Left lung (tissue), 14 donors: ENCODE measurements at places on chromosomes 16 and 17. TPM values are rescaled to one million over a fixed set of nuclear protein-coding genes. Genes with fewer than 3 reads are reported as not detected.

DNA sequence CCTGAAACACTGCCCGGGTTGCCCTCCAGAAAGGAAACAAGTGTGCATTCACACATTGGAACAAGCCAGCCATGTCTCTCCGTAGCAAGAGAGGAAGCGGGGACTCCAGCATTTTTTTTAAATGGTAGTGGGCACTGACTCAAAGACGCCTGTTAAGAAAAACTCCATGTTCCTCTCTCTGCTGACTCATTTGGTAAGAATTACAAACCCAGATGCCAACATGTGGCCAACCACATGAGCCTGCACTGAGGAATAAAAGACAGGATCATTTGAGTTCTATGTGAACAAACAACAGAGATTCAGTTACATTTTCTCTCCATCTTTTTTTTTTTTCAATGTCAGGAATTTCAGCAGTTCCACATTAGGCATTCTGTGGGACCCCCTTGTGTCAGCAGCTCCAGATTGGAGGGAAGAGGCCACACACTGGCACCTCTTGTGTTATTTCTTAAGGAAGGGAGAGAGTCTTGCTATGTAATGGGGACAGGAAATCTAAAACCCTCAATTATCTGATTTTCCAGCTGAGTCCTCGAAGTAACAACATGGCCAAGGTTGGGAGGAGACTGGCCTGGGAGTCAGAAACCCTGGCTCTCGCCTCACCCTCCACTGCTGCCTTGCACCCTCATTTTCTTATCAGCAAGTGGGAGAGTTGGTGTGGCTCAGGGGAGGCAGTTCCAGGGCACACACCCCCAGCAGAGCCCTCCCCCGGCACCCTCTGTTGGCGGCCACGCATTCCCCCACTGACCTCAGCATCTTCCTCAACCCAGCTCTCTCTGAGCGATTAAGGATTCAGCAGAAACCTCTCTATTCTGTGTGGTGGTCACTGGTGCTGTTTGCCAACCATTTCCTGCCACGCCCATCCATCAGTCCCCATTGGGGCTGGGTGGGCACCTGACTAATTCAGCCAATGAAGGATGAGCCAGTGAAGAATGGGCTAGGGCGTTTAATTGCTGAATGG, 173.0 kb downstream of the FOXL1 start:
- H3K36me3 ChIP-seq: no peaks in the 10 kb centered on the region
- no peak overlapping the region for H3K27ac ChIP-seq
- no peaks in the 10 kb centered on the region for H3K27me3 ChIP-seq
- no peaks in the 10 kb centered on the region for H3K4me1 ChIP-seq
- DNase-seq: no peak

GRCh38 chr17:9148905-9149525, 127.7 kb downstream of the NTN1 start:
- no peaks in the 10 kb centered on the region for H3K36me3 ChIP-seq
- no peak overlapping the region for H3K4me3 ChIP-seq
- H3K27me3 ChIP-seq: peaks cover 57% of the 10 kb centered on the region
- no peak overlapping the region for H3K27ac ChIP-seq

GRCh38 chr17:49436174-49436573, 21.5 kb upstream of the PHB1 start:
- no peak overlapping the region for H3K4me3 ChIP-seq
- no peaks in the 10 kb centered on the region for H3K36me3 ChIP-seq
- H3K4me1 ChIP-seq: no peaks in the 10 kb centered on the region
- DNase-seq: no peak
- no peak overlapping the region for H3K27ac ChIP-seq

DNA sequence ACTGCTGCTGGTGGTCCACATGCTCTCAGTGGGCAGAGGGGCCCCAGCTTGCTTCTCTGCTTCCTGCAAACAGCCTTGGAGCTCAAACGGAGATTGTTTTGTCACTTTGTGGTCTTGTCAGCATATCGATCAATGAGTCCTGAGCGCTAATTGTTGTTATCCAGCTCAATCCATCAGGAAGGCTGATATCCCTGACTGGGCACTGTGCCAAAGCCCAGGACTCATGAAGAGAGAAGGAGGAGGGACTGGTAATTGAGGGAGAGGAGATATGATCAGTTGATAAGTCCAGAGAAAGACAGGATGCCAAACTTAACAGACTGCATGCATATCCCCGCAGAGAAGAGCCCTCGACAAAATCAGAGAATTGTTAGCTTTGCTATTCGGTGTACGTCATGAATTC, 58.6 kb upstream of the DNAH9 start:
- H3K27ac ChIP-seq: no peak overlapping the region
- H3K4me3 ChIP-seq: no peak overlapping the region
- no peaks in the 10 kb centered on the region for H3K4me1 ChIP-seq
- DNase-seq: no peak
- no peaks in the 10 kb centered on the region for H3K36me3 ChIP-seq
- H3K27me3 ChIP-seq: no peaks in the 10 kb centered on the region

DNA sequence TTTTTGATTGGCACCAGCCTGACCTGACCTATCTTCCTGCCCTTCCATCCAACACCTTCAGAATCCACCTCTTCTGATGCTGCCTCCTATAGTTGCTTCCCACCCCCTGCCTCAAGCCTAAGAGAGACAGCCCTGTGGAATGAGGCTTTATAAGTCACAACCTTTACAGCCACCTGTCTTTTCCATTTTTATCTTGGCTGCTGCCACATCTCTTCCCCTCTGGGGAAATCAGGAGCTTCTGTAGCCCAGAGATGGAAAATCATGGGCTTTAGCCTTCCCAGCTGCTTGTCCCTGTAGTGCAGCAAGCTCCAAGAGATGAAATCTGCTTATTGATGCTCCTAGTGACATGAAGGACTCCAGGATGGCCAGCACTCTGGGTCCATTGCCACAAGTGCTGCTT, 18.7 kb downstream of the PHAF1 start:
- H3K27me3 ChIP-seq: no peaks in the 10 kb centered on the region
- H3K36me3 ChIP-seq: no peaks in the 10 kb centered on the region
- H3K4me1 ChIP-seq: no peaks in the 10 kb centered on the region
- no peak overlapping the region for H3K4me3 ChIP-seq
- H3K27ac ChIP-seq: no peak overlapping the region

TAOK2 gene
- 61.4 TPM for total RNA-seq

GRCh38 chr17:19345486-19346350, 16.8 kb downstream of the B9D1 start:
- no peak for DNase-seq
- peaks cover 7% of the 10 kb centered on the region for H3K4me1 ChIP-seq
- no peaks in the 10 kb centered on the region for H3K27me3 ChIP-seq
- H3K27ac ChIP-seq: no peak overlapping the region
- H3K4me3 ChIP-seq: no peak overlapping the region

DNA sequence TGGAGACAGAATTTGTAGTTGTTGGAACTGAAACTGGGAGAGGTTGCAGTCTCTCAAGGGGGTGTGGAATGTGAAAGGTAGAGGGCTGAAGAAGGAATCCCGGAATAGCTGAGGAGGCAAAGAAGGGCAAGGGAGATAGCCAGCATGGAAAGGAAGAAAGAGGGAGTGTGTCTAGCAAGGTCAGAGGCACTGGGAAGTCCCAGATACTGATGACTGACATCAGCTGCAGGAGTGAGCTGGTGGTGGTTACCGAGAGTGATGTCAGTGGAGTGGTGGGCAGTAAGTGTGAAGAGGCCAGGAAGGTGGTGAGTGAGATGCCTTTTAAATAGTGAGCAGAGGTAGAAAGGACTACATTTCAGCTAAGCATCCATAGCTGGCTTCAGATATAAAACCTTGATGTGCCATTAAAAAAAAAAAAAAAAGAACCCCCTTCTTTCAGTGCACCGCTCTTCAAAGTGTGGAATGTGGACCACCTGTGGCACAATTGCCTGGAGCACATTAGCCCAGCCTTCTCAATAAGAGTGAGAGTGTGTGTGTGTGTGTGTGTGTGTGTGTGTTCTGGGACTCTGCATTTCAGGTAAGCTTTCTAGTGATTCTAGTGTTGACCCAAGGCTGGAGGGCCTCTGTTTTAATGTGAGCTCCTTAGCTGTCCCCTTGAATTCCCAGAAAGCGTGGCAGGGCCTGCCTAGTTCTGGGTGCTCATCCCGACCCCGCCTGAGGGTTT, 8.5 kb downstream of the PRMT7 start:
- no peaks in the 10 kb centered on the region for H3K27me3 ChIP-seq
- H3K4me1 ChIP-seq: no peaks in the 10 kb centered on the region
- H3K4me3 ChIP-seq: no peak overlapping the region
- DNase-seq: no peak

- no peak for DNase-seq
- no peak overlapping the region for H3K4me3 ChIP-seq
- no peaks in the 10 kb centered on the region for H3K27me3 ChIP-seq
- H3K36me3 ChIP-seq: no peaks in the 10 kb centered on the region
- no peaks in the 10 kb centered on the region for H3K4me1 ChIP-seq
Observed at GRCh38 chr16:52611817-52612673, 65.1 kb upstream of the TOX3 start.

- no peaks in the 10 kb centered on the region for H3K36me3 ChIP-seq
- H3K4me1 ChIP-seq: peaks cover 66% of the 10 kb centered on the region
- H3K4me3 ChIP-seq: peak overlapping the region; percentile 67
- H3K27ac ChIP-seq: peak overlapping the region; percentile 97
Observed at GRCh38 chr17:63774969-63775265, 947 bp downstream of the DDX42 start.
